ENCODE measurements at places on chromosomes 1 and 21.

DNA sequence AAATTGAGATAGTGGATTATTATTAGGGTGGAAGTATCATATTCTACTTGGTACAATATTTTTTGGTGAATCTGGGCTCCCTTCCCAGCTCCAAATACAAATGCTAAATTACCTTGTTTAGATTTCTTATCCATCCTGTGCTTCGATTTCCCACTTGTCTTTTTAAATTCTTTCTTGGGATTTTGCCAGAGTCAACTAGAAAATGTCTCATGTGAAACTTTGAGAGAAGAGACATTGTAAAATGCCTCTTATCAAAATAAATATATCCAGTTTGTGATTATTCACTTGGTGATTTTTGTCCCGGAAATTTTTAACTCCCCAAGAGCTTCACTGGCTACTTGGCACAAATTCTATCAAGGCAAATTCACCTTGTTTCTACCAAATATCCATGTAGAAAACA is 202.0 kb downstream of the FMN2 start:
- no peak for DNase-seq

- DNase-seq = no peak
Observed at GRCh38 chr1:174080819-174081218, 58.7 kb upstream of the RC3H1 start.

DNA sequence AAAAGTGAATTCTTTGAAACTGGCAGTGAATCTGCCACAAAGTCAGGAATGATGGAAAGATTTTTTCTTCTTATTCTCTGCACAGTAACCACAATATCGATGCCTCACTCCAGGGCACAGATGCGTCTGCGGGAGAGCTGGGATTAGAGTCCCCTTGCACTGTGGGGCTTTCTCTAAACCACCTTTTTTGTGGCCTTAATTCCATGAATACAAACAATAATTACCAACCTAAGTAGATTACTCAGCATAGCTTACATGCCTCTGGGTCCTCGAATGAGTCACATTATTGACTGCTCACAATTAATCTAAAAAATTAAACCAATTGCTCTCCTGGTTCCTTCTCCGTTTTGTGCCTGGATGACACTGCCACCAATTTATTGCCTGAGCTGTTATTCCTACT is 125.8 kb downstream of the KAZN start:
- DNase-seq = no peak

DNA sequence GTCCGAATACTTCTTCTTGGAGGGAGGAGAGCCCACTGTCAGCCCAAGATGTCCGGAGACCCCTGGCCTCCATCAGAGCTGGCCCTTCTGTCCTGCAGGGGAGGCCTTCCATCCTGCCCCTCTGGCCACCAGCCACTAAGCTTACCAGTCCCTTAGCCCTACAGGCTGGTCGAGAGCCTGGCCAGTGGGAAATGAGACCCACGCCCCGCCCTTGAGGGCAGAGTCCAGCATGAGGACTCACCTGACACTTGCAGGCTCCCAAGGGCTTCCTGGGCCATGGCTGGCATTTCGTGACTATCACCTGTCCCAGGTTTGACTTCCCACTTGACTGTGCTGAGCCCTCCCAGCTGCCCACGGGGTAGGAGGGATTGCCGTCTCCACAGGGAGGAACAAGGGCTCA is 361.8 kb upstream of the VAMP3 start:
- no peak for DNase-seq

DNA sequence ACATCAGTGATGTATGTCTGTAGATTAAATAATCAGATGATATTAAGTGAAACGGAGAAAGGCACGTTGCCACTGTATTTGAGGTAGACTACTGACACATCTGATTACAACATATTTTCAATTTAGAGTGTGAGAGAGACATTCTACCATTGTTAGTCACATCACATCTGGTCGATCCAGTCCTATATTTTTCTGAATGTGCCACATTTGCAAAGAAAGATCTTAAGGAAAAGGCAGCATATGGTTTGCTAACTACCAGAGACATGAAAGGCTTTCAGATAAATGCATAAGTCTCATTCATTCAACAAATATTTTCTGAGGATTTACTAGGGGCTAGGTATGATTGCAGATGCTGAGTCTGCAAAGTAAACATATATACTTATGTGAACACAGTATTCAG is 114.3 kb upstream of the RUNX1 start:
- no peak for DNase-seq
